ENCODE measurements at places on chromosomes 1 and 21.

GRCh38 chr1:169089776-169090175, 16.7 kb upstream of the ATP1B1 start:
- no peak for DNase-seq

- no peak for DNase-seq
Observed at GRCh38 chr1:2528016-2528415, 1.6 kb upstream of the PANK4 start.

DNA sequence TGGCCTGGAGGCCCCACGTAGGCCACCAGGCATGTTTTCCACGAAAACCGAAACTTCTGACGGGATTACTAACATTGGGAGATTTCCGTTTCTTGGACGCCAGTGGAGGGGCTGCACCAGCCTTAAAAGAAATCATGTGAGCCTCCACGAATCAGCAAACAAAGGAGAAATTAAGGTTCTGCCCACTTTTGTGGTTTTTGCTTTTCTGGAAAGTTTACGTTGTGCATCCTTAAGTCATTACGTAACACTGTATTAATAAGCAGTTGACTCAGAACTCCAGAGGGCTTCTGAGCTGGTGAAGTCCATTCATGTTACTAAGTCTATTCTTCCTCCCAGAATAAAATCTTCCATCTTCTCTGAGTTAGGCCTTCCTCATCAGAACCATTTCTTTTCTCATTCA, 168.5 kb downstream of the PSMG1 start:
- DNase-seq, result no peak

DNA sequence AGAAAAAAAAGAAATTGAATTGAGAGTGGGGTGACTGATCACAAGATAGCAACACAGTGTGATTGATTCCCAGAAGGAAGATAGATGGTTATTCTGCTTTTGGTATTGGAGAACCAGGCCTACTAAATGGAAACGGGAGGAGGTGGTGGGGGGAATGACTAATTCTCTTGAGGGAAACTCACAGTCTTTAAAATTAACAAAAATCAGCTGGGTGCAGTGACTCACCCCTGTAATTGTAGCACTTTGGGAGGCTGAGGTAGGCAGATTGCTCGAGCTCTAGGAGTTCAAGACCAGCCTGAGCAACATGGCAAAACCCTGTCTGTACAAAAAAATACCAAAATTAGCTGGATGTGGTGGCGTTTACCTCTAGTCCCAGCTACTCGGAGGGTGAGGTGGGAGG, 134.6 kb upstream of the PDE4B start:
- no peak for DNase-seq

DNA sequence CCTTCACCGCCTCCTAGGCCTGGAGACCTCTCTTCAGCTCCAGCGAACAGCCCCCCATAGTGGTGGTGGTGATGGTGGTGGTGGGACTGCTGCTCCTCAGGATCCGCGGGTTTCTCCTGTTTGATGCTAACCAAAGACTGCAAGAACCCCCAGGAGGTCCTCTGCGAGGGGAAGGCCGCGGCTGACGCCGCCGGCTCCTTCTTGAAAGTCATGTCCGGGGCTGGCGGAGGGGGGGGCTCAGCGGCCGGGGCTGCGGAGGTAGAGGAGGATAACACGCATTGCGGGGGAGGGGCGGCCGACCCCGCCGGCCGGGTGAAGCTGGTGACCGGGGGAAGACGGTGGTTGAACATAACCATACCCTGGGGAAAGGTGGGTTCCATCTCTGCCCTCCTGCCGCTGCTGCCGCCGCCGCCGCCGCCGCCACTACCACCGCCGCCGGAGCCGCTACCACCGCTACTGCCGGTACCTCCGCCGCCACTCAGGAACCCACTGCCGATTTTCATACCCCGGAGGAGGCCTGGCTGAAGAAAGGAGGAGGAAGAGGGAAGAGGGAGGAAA, 554 bp downstream of the ZNF281 start:
- no peak for DNase-seq

DNA sequence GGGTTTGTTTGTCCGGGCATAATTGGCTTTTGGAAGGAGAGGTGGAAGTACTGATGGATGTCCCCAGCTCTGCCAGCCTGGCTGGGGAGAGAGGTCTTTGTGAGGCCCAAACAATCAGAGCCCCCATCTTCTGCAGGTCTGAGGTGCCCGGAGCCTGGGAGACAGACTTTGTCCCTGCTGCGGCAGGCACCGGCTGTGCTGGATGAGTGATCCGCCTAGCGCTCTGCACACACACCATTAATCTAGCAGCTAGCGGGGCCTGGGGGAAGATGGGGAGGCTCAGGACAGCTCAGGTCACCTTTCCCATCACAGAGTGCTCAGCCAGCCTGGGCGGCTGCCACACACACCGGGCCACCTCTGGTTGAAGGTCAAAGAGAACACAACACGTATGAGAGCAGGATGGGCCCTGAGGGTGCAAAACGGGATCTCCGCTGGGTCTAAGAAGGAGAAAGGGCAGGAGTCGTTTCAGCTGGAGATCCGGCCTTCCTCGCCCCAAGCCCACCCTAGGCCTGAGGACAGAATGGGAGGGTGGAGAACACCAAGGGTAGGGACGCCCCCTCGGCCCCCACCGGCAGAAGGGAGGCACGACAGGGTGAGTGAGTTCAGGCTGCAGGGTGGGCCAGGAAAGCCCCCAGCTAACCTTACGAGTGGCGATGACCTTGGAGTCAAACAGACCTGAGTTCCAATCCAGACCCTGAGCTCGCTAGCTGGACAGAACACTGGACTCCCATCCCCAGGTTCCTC, 341.8 kb downstream of the NPHP4 start:
- no peak for DNase-seq

DNA sequence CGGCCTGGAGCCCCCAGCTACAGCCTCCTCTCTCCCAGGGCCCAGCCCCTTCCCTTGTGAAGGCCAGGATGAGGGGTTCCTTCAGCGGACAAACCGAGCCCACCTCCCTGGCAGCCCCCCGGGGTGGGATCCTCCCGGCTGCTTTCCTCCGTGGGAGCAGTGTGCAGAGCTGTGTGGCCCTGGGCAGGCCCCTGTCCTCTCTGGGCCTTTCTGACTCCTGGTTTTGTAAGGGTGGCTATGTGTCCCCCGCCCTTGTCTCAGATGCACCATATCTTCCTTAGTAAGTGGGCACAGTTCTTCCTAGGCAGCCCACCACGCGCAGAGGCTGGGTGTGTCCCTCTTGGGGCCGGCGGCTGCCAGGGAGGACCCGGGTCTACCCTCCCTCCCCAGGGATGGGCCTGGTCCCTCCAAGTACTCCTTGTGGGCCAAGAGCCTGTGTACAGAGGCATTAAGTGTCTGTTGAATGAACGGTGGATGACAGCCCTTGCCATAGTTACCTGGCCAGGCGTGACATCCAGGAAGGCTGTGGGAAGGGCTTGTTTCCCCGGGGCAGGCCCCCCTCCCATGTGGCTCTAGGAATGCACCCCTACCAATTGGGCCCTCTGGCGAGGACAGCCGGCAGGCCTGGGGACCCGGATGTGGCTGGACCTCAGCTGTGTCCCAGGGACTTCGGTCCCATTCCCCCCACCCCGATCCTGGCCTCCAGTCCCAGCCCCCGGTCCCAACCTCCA, 3.8 kb downstream of the SMIM1 start:
- DNase-seq, result no peak
